ENCODE measurements at places on chromosomes 3 and 15.

- no peak for DNase-seq
Measured at GRCh38 chr3:112860898-112861297, 14.2 kb upstream of the CD200R1L start.

DNA sequence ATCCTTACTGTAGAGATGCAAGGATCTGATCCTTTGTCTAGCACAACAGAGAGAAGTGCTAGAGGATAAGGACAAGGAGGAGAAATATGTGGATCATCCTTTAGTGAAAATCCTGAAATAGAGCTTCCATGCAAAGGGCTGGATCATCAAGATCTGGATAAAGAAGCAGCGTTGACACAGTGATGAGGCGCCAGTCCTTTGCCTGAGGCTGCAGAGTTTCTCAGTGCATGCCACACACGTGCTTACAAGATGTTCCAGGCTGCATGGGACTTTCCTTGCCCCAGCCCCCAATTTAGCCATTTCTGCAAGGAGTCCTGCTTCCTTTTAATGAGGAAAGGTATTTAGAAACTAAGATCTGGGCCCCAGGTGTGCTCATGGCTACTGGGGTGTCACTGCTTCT is 7.2 kb upstream of the ABTB1 start:
- DNase-seq, result no peak

- DNase-seq, result no peak
Measured at GRCh38 chr15:79978655-79979514, 7.9 kb upstream of the BCL2A1 start.

DNA sequence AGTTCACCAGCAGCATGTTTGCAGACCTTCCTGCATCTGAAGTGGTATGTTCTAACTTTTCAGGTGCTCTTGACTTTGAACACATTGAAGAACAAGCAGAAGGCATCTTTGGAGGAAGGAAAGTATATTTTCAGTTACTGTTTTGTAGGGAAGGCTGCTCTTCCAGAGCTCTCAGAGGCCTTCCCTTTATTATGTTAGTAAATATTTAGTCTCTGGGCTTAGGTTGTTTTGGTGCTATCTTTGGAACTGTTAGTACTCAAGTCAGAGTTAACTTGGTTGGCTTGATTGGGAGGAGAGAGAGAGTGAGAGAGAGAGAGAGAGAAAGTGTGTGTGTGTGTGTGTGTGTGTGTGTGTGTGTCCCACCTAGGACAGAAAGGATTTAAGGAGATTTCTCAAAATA is 188.2 kb downstream of the ITPR1 start:
- DNase-seq, result no peak

GRCh38 chr3:36908647-36909180 is 36.1 kb downstream of the TRANK1 start:
- DNase-seq, result no peak

GRCh38 chr3:195312714-195313113 is 41.8 kb upstream of the XXYLT1 start:
- no peak for DNase-seq

DNA sequence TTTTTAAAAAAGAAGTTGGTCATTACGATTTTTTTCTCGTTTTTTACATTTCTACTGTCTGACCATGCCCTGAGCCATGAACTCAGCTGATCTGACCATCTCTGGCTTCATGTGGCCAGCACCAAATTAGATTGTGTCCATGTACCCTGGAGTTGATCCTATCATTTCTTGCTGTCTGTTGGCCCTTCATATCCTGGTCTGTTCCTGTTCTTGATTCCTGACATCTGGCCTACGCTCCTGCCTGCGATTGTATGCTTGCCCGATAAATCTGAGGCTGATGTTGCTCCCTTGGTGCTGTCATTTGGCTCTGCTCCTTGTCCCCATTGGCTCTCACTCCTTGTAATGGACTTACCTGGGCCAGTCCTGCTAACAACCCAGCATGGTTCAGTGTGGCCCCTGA is 89.8 kb upstream of the IGSF10 start:
- DNase-seq, result no peak

DNA sequence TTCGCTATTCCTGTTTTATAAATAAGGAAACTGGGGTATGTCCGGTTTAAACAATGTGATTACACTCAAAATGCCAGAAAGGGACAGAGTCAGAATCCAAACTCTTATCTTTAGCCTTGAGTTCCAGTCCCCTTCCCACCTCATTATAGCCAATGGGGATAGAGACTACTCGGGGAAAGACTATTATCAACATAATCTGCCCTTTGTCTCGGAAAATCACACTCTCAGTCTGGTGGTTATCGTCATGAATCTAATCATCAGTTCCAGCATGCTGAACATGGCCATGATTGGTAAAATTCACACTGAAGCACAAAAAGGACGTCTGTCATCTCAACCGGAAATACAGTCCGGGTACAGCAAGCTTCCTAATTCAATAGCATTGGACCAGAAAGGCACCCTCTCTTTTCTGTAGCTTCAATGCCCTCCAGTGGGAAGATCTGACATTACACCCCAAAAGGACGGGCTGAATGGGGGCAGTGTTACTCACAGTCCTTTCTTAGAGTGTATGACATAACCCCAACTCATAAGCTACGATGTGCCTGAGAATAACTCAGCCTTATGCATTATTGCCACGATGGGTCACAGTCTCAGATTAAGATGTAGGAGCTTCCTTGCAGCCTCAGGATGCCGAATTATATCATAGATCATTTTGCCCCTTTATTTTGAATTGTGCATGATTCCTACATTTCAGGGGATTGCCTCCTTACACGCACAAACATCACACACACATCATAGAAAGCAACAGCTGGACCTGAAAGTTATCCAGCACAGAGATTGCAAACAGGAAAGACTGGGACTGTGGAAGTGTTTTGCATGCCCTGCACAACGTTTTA is 390.4 kb upstream of the LMCD1 start:
- DNase-seq, result peak; percentile 33

- DNase-seq, result no peak
Measured at GRCh38 chr3:195388380-195388779, 54.4 kb downstream of the ACAP2 start.

DNA sequence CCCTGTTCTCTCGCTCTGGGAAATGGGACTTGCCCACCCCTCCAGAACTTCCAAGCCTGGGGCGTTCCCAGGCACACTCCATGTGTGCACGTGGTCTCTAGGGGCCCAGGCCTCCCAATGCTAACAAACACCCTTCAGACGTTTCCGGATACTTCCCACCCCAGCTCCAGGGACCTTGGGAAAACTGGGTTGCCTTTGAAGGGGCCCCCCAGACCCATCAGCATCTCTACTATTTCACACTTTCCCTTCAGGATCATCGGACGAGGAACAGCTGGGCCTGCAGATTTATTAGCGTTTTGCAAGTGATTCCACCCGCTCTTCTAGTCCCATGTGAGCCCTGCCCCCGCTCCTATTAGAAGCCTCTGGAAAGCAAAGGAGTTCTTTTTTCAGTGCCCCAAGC is 63.2 kb downstream of the MAGEF1 start:
- no peak for DNase-seq

DNA sequence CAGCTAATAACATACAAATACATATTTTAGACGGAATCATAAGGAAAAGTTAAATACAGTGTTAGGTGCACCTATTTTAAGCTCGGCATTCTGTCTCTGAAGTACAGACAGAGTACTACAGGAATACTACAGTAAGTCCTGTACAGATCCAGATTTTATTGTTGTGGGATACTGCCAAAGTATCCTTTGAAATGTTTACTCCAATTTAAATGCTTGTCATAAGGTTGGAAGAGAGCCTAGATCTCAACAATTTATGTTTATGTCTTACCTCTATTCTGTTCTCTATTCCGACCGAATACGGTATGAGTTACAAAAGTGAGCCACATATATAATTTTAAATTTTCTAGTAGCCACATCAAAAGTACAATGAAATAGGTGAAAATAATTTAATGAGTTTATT is 25.3 kb downstream of the PLD1 start:
- DNase-seq, result no peak

DNA sequence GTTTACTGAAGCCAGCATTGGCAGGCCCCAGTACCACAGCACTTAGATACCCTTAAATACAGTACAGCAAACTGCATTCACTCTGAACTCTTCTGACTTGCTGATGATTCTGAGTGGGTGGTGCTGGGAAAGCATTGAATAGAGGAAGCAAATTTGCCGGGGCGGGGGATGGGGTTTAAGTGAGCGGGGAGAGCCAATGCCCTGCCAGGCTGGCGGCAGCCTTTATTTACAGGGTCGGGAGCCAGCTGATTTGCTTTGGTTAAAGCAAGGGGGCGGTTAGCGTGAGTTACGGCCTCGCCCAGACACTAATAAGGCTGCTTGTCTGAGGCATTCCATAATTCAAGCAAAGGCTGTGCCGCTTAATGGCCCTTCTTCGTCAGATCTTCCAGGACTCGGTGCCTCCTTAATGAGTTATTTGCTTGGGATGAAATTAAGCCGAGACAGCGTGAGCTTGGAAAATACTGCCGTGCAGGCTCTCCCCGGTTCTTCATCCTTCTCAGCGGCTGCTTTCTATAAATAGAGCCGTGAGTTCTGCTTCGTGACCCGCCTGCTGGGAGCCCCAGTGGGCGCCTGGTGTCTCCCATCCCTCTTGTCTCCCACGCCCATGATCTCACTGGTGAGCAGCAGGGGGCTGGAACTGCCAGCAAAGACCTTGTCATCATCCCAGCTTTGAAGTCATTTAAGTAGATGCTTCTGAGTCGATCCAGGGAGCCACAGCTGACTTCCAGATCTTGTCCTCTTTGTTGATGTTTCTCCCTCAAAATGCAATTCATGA is 25.8 kb downstream of the SPSB4 start:
- DNase-seq, result no peak

GRCh38 chr3:55059027-55059629 is 131.3 kb upstream of the LRTM1 start:
- no peak for DNase-seq

GRCh38 chr15:31901501-31901900 is 128.8 kb upstream of the CHRNA7 start:
- DNase-seq, result no peak

DNA sequence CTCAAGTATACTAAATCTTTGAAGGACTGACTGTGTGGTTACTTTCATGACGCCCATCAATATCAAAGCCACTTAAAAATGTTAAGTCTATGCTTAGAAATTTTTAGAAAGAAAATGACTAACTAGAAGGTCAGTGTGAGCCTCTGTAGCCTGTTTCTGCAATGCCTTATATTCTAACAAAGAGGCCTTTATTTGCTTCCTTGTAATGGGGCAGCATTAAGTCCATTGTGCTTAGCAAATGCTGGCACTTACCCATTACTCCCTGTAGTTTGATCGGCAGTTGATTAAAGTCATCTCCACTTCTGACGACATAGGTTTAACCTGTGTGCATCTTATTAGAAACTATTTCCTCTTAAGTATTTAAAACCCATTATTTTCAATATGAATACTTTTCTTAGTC is 91.6 kb upstream of the FAM98B start:
- no peak for DNase-seq

DNA sequence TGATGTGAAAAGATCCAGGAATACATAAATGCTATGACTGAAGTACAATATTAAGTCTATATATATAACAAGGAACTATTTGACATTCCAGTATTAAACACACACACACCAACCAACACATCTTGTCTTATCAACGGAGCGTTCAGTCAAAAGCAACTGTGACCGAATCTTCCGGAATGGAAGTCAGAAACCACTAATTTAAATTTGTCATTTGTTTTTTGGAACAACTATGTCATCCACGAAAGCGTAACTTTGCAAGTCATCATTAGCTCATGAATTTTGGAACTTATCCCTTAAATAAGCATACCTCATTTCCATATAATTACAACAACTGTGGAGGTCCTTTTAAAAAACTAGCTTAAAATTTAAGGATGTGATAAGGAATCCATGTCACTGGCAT is 5.0 kb downstream of the ZNF385D start:
- DNase-seq, result no peak

DNA sequence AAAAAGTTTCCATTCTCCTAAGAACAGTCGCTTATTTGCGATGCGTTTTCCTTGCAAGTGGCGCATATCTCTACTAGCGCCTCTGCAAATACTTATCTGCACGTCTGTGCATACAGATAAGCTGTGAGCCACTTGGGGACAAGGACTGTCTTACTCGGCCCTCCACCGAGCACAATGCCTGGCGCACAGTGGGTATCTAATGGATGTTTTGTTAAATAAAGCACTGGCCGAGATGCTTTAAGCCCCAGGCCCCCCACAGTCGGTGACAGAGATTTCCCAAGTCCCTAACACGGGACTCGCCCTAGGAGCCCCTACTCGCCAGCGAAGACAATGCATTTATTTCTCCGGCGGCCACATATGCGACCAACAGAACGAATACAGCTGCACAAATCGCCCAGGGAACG is 503 bp downstream of the HLTF start:
- no peak for DNase-seq

DNA sequence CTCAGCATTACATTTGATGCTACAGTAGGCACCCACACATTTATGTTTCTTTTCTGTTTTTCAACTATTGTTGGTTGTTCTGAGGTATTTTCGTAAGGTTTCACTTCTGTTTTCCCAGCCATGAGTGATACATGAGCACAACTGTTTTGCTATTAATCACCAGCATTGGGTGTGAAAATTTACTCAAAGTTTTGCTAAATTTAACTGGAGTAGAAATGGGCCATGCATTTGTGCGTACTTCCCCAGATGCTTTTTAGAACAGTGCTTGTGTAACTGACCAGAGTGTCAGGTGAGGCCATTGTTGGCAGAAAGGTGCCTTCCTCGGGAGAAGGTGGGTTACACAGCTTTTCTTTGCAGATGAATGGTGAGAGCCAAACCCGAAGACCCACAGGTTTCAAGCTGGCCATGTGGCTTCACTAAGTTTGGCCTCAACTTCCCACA is 70.4 kb downstream of the ST6GAL1 start:
- no peak for DNase-seq

DNA sequence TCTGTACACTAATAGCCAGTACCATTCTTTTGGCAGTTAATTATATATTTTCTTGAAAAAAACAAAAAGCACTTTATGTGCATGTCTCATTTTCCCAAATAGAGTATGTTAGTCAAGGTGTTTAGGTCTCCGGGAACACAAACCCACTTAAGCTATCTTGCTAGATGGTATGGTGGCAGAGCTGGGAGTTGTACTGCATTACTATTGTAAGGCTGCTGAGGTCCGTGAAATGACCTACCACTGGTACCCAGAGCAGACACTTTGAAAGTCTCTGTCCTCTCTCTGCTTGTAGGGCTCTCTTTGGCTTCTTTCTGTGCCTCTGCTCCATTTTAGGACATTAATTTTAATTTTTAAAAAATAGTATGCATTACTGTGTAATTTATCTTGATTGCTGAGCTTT is 8.8 kb downstream of the TMOD3 start:
- DNase-seq, result no peak

DNA sequence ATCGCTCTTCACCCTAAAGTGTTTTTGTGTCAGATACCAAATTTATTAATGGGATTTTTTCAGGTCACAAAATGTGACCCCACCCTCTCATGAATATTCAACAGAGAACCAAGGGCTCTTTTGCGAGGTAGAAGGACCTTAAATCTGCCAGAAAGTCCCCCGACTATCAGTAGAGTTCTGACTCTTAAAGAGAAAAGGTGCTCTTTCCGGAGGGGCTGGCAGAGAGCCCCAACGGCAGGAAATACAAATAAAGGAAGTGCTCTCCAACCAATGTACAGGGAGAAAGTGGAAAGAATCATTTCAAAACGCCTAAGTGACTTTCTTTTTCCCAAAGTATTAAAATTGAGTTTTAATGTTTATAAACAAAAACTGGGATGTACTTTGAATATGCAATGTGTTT is 517.2 kb downstream of the FOXP1 start:
- no peak for DNase-seq

- no peak for DNase-seq
Measured at GRCh38 chr15:65631503-65631902, 9.8 kb downstream of the SLC24A1 start.
